Motor neuron (in vitro differentiated cells): ENCODE measurements at places on chromosomes 13 and 19.

- no peak for ATAC-seq
Observed at GRCh38 chr13:108566413-108567170, 62.8 kb upstream of the MYO16 start.

- ATAC-seq = no peak
Observed at GRCh38 chr19:7355871-7356270, 7.1 kb downstream of the ARHGEF18 start.

DNA sequence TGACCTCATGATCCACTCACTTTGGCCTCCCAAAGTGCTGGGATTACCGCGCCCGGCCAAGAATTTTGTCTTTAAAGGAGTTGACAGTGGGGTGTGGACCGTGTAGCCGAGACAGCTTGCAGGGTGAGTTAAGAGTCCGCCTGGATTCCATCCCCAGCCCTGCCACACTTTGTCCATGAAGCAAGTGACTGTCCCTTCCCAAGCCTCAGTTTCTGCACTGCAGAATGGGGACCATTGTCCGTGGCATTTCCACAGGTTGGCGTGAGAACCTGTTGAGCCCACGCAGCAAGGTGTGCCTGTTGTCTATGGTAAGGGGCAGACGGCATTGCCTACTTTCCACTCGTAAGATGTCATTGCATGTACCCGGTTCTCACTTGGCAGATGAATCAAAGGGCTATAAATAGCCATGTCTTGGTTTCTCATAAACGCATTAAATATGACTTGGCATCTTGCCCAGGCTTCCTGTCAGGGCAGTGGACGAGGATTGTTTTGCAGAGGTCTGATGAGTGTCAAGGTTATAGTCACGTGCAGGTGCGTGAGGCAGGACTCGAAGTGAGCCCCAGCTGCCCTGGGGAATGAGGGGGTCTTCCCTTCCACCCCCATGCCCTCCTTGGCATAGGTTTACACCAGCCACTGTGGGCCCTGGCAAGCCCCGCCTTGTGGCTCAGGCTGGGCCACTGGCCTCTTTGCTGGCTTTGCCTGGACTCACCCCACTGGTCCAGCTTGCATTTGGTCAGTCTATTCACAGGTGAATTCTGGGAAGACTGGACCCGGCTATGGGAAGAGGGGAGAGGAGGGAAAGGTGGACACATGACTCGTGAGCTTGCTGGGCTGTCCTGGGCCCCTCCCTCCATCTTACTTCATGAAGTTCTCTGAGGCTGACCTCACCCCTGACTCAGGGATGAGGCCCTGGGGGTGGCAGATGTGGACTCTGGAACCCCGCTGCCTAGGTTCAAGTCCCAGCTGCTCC is 14.6 kb downstream of the FAM187B start:
- ATAC-seq = peak; percentile 71

GRCh38 chr13:70310396-70311119 is 202.3 kb upstream of the KLHL1 start:
- ATAC-seq = peak; percentile 87

DNA sequence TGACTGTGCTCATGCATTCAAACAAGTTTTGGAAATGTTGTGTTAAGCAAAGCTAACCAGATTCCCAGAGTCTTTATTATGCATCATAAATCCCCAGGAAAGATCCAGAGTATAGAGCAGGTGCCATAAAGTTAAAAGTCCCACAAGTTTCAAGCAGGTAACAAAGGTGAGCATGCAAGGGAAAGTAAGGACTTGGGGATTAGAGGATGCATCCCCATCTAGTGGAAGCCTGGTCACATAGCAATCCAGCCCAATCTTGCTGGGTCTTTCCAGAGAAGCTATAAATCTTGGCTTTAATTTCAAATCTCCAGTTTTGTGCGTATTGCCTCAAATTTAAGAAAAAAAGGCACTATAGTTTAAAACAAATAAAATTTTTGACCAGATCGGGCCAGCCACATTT is 72.7 kb downstream of the ZNF254 start:
- ATAC-seq = no peak

DNA sequence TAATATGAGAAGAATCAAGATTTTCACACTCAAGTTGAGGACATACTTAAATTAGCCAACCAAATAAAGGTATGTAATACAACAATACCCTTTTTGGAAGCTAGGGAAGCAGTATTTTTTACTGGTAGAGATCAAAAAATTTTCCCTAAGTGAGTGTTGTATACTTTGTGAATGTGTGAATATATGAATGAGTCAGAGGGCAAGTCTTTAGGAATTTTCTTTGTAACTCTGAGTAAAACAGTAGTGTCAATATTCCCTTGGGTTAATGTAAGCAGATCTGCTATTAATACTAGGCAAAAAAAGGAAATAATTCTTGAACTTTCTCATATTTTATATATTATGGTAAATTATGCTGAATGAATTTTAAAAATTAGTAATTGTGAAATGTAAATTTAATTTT is 1161.8 kb upstream of the MIR17HG start:
- no peak for ATAC-seq

DNA sequence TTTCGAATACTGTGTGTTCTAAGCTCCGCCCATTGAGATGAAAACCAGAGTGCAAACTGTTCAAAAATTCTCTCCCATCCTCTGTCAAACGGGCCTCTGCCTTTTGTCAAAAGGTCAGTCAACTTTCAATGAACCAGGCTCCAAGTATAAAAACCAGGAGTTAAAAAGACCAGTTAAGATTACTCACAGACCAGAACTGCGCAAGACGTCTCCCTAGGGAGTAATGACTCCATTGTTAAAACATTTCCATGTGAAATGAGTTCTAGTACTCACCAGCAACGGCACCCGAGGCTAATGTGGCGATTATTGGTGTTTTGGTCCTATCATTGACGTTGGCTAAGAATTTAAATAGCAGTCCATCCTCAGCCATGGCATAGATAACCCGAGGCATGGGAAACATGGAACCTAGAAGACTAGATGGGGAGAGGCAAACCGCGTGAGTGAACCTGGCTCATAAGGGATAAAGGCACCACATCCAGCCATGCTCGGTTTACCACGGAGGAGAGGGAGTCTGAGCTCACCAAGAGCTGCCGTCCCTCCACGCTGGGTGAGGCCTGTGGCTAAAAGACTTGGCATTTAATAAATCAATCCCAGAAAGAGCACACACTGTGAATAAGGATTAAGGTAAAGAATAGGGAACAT is 73.3 kb downstream of the SLC7A1 start:
- peak; percentile 13 for ATAC-seq

DNA sequence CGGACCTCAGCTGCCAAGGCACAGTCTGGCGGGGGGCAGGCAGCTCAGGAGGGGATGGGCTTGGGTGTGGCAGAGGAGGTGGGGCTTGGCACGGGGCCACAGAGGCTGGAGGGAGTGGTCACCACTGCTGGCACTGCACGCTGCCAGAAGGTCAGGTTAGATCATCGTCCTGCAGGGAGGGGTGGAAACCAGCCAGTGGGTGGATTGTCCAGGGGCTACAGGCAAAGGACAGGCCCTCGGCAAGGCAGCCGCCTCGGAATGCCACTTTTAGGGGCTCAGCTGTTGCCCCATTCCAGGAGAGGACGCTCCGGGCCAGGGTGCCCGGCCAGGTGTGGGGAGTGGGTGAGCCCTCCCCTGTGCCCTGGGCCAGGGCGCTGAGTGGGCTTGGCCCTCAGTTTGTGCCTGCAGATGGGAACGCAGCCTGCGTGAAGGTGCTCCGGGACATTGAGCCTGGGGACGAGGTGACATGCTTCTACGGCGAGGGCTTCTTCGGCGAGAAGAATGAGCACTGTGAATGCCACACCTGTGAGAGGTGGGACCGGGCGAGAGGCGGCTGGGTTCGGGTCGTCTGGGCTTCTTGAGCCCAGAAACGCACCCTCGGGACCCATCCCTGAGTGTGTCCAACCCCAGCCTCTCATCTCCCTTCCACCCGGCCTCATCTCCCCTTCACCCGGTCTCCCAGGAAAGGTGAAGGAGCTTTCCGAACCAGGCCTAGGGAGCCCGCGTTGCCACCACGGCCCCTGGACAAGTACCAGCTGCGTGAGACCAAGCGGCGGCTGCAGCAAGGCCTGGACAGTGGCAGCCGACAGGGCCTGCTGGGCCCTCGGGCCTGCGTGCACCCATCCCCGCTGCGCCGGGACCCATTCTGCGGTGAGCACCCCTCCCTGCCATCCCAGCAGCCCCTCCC is 6.4 kb downstream of the KMT5C start:
- ATAC-seq = peak; percentile 40

DNA sequence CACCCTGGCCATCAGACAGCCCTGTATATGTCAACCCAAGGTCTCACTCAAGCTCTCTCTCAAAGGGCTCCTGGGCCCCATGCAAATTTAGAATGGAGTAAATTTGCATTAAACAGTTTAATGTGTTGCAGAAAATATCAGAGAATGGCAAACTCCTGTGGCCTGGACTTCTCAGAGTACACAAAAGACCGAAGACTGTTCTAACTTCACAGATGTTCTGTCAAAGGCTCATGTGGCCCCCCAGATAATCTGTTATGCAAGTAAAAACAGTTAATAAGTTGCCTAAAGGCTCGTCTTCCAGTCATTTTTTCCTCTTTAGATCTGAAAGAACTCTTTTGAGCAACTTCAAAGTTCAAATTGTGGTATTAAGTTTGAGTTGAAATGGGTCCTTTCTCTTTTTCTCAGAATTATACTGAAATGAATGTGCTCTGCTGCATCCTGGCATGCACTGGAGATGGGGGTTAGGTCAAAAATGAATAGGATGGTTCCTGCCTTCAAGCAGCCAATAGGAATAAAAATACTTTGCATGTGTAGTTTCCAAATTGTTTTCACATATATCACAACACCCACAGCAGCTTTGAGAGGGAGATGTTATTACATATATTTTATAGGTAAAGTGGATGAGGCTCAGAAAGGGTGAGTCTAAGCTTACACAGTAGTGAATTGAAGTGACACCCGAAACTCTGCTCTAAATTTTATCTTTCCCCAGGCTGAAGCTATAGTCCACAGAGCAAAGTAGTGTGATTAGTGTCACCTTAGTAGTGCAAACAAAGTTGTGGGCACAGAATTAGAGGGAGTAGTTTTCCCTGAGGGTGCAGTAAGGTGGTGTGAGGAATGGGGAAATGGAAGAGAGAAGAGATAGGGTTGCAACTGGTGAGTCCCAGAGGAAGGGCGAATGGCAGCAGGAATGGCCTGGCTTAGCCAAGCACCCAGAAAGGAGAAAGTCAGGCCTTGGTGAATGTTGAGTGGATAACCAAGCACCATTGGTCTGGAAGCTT is 205.0 kb upstream of the RFC3 start:
- ATAC-seq = no peak

- ATAC-seq = no peak
Observed at GRCh38 chr13:41722684-41723535, 238.0 kb downstream of the VWA8 start.

GRCh38 chr13:100694722-100695508 is 20.3 kb upstream of the TMTC4 start:
- ATAC-seq = peak; percentile 93

DNA sequence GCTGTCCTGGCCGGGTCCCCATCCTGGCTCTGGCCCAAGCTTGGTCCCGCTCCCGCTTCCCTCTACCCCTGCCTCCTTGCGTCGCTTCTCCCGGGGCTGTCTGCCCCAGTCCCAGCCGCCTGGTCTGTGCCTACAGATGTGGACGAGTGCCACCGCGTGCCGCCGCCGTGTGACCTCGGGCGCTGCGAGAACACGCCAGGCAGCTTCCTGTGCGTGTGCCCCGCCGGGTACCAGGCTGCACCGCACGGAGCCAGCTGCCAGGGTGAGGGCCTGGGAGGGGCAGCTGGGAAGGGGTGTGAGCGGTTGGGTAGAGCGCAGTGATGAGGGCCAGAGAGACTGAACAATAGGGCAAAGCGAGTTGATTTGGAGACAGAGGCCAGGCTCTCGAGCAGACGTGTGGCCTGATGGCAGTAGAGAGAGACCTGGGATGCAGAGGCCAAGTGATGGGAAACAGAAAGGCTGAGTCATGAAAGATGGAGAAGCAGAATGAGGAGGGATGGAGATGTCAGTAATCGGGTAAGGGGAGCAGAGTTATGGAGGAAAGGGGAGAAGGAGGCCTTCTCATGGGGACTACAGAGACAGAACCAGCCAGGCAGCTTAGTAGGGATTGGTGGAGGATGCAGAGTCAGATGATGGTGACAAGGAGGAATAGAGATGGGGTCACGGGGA is 9.4 kb downstream of the LTBP4 start:
- peak; percentile 26 for ATAC-seq

GRCh38 chr13:34469196-34469986 is 472.7 kb upstream of the NBEA start:
- ATAC-seq = peak; percentile 46

DNA sequence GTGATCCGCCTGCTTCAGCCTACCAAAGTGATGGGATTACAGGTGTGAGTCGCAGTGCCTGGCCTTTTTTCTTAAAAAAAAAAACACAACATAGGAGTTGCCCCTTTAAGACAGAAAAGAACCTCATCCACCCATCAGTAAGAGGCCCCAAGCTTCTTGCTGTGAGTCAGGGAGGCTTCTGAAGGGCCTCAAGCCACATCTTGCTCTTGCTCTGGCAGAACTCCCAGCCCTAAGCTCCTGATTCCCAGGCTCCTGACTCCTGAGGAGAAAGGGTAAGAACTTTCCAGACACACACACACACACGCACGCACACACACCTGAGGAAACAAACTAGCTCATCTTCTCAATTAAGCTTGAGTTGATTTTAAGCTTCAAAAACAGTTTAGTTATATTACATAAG is 6.9 kb downstream of the ETFB start:
- no peak for ATAC-seq

DNA sequence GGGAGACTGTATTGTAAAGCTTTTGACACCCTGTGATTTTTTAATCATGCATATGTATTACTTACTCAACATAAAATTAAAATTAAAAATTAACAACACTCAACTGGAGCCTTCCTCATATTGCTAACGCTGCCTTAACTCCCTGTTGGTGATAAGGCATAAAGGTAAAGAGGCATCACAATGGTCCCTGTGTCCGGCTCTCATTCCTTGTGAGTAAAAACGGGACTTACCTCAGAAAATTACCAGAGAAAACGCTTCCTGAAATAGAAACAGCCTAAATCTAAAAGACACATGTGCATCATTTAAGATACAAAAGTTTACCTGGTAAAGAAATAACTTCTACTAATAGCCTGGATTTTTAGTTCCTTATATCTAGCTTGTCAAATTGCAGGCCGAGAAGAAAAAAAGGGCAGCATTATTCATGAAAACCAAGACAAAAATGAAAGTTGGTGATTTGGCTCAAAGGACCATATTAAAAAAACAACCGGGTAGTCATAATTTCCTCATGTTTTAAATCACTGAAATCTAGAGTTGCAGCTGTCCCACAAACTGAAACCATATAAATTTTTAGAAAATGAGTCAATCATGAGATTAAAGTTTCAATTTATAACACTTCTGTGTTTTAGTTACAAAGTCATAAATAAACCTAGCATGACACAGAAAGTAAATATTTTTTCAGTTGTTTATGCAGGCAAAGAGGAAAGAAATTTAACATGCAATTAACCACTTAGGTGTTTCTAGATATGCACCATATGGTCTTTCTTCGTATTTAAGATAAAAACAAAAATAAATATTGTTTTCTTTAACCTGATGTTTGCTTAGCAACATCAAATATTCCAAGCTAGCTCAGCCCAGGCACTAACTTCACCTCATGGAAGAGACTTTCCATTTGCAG is 94.7 kb downstream of the MIPEP start:
- ATAC-seq = no peak

- no peak for ATAC-seq
Observed at GRCh38 chr13:93655154-93655553, 428.5 kb downstream of the GPC6 start.

- no peak for ATAC-seq
Observed at GRCh38 chr13:25715760-25716159, 336.1 kb downstream of the SHISA2 start.

- no peak for ATAC-seq
Observed at GRCh38 chr19:11025445-11025844, 63.8 kb upstream of the LDLR start.
